ENCODE measurements at places on chromosomes 7 and 10.

DNA sequence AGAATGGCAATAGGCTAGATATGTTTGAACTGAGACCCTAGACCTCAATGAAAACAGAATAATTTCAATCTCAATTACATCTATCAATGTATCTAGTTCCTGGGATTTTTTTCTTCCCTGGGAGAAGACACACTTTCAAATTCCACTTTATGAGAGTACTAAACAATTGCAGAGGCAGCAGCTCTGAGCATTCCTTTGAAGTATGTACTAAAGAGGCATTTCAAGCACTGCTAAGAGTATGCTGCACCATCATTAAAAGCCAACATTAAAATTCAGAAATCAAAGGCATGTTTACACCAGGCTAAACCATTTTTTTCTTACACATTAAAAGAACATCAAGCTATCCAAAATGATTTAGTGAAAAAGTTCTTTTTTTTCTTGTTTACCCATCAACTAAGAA lies 297.9 kb upstream of the CACNA2D1 start:
- no peak for DNase-seq

DNA sequence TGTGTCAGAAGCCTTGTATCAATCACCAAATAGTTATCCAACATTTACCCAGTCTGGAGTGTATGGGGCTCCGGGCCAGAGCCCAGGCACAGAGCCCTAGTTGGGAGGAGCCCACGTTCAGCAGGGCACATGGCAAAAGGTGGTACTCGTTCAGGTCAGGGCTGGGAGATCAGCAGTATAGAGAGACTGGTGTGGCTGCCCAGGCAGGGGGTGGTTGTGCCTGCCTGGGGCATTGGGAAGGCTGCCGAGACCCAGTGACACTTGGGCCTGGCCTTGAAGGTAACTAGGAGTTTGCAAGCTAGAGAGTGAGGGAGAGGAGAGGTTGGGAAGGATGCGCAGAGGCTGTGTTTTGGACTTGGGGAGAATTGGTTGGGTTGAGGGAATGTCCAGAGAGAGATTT lies 48.9 kb upstream of the IGFBP3 start:
- DNase-seq: no peak

DNA sequence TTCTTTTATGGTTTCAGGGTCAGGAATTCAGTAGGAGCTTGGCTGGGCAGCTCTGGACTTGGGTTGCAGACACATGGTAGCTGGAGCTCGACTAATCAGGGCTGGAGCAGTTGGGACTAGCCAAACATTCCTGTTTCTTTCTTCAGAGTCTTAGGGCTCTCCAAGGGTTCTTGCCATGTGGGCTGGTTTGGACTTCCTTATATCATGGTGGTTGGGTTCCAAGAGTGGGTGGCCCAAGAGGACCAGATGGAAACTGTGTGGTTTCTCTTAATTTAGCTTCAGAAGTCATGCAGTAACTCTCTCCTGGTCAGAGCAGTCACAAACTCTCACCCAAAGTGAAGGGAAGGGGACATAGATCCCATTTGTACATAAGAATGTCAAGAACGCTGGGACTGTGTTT lies 270.1 kb upstream of the FZD1 start:
- no peak for DNase-seq

- DNase-seq: no peak
Measured at GRCh38 chr7:16851829-16852228, 30.0 kb downstream of the AGR3 start.

DNA sequence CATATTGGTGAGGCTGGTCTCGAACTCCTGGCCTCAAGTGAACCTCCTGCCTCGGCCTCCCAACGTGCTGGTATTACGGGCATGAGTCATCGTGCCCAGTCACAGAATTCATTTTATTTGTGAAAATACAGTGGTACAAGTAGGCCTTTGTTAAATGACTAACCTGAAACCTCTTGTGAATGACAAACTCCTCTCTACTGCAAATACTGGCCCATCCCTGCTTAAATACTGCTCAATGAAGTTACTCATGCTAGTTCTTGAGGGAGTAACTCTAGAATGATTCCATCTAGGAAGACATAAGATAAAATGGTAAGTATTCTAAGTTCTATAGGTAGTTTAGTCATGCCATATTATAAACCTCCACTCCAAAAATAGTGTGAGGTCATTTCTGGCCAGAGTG lies 80.7 kb downstream of the UBE2H start:
- DNase-seq: no peak

- no peak for DNase-seq
Measured at GRCh38 chr7:50160206-50160605, 67.2 kb upstream of the ZPBP start.

GRCh38 chr7:31860925-31861324 lies 173.9 kb downstream of the PPP1R17 start:
- no peak for DNase-seq

DNA sequence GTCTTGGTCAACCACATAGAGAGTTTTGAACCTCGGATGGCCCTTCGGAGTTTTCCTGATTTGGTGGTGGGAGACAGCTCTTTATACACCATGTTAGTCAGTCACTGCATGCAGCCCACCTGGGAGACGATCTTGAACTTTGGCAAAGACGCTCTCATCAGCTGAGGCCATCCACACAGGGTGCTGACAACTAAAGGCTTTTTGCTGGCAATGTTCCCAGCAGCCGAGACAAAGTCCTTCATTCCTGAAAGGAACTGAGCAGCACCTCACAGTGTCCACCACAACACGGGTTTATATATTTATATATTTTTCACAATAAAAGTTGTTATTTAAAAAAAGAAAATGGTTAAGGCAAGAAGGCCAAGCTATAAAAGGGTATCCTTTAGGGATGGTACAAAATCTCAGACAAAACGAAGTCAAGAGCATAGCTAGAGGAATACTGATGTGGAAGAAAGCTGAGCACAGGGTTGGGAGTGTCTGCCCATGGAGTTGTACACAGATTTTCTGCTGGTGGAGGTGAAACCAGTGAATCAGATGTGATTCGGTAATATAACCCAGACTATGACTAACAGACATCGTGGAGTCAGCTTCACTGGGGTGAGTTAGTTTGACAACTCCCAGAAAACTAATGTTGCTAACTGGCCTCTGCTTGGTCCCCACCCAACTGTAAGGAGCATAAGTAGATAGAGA lies 27.4 kb upstream of the CAPZA2 start:
- no peak for DNase-seq

DNA sequence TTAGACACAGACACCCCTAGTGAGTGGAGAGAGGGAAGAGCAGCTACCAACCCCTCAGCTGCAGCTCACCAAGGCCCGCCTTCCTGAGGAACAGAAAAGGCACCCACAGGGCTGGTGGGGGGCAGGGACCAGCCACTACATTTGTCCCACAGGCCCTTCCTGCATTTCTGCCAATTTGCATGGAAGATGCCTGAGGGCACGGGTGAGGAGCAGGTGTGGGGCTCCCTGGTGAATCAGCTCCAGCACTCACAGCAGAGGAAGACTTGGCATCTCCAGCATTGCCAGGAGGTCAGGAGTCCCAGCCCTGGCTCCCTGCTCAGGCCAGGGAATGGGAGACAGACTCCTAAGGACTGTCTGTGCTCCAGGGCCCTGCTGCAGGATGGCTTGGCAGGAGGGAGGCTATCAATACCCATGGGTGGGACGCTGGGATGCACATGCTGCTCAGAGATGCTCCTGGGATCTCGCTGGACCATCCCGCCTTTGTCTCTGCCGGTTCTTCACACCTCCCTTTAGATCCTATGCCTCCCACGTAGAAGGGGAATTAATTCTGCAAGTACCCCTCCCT lies 109.7 kb downstream of the SLIT1 start:
- no peak for DNase-seq

GRCh38 chr10:111249925-111250324 lies 173.1 kb downstream of the ADRA2A start:
- no peak for DNase-seq

GRCh38 chr10:78623578-78624215 lies 445.1 kb upstream of the ZMIZ1 start:
- DNase-seq: no peak

GRCh38 chr10:89390476-89391225 lies 1.8 kb upstream of the IFIT1 start:
- DNase-seq: no peak

GRCh38 chr10:82068501-82068900 lies 193.5 kb downstream of the NRG3 start:
- DNase-seq: no peak

DNA sequence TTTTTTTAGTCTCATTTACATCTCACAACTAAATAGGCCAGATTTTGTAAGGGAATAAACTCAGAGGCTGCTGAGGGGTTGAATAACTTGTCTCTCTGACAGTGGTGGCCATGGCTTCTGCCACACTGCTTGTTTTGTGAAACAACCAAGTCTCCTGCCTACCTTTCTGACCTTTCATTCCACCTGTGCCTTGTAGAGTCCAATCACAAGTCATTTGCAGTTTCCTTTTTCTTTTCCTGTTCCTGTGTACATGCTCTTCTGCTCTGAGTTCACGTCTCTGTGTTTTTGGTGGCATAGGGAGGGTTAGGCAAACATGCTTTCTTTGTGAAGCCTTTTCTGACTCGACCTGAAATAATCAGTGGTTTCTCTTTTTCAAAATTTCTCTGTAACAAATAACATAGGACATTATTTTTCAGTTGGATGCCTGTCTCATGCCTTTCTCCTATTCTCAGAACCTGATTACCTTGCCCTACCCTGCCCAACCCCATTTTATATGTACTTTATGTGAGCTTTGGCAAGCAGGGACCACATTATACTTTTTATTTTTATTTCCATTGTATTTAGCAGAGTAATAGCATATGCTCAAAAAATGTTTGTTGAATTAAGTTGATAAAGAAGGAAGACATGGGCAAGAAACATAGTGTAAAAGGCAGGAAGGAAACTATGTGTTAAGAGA lies 81.7 kb downstream of the HDAC9 start:
- no peak for DNase-seq

DNA sequence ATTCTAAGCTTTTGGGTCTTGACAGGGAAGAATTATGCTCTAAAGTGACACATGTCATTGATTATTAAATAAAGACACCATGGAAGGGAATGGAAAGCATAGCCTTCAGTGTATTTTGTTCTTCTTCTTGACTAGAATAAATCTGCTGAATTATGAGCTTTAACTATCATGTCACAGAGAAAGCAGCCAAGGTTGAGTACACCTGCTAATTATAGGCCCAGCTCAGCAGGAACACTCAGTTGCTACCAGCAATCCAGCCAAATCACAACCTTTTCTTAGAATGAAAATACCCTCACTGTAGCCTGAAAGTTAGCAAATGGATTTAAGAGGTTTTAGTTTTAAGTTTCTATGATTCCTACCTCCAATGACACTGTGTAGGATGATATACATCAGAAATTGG lies 225.3 kb upstream of the RHOBTB1 start:
- DNase-seq: no peak

DNA sequence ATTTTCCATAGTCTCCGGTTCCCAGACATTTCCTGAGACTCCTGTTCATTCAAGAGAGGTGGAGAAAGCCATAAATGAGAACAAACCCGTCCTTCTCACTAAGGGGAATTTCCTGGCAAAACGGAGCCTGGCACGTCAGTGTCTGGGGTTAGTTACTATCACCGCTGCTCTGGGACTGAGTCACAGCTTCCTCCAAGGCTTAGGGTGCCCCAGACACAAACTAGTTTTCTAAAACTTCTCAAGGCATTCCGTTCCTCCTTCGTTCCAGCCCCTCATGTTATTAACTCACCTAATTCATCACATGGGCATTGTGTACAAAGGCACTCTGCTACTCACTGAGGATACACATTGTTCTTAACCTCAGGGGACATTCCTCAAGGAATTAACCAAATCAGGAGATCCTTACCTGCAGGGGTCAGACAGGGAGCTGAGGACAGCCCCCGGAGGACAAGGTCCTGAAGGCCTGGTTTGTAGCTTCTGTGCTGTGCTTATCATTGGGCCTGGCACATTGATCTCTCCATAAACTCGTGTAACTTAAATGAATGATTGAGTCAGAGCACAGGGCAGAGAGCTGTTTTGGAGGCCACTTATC lies 103.0 kb upstream of the KLF6 start:
- no peak for DNase-seq

GRCh38 chr7:25788371-25788770 lies 363.6 kb upstream of the NFE2L3 start:
- DNase-seq: no peak

DNA sequence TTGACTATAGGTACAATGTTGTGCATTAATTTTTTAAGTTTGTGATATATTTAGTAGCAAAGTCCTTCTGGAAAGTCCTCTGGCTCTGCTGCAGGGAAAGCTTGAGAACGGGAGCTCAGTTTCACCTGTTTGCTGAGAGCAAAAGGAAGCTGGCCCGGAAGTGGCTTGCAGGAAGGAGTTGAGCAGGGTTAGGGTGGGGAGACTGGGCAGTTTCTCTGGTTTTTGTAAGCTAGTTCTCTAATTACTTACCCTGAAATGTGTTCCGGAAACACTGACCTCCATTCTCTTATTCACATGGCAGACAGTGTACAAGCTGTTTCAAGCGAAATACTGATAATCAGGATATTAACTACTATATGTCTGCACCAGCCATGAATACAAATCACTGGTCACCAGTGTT lies 22.3 kb downstream of the MAP3K8 start:
- no peak for DNase-seq

DNA sequence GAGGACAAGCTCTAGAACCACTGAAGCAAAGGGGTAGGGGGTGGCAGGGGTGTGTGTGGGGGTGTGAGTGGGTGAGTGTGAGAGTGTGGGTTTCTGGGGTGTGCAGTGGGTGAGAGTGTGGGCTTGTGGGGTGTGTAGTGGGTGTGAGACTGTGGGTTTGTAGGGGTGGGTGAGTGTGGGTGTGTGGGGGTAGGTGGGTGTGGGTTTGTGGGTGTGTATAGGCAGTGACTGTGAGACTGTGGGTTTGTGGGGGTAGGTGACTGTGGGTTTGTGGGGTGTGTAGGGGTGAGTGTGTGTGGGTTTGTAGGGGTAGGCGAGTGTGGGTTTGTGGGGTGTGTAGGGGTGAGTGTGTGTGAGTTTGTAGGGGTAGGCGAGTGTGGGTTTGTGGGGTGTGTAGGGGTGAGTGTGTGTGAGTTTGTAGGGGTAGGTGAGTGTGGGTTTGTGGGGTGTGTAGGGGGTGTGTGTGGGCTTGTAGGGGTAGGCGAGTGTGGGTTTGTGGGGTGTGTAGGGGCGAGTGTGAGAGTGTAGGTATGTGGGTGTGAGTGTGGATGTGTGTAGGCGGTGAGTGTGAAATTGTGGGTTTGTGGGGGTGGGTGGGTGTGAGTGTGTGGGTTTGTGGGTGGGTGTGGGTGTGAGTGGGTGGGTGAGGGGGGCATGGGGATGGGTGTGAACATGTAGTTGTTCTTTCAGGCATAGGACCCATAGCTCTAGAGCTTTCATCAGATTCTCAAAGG lies 8.8 kb downstream of the NOS3 start:
- no peak for DNase-seq

GRCh38 chr10:122221958-122222357 lies 49.1 kb upstream of the BTBD16 start:
- no peak for DNase-seq

DNA sequence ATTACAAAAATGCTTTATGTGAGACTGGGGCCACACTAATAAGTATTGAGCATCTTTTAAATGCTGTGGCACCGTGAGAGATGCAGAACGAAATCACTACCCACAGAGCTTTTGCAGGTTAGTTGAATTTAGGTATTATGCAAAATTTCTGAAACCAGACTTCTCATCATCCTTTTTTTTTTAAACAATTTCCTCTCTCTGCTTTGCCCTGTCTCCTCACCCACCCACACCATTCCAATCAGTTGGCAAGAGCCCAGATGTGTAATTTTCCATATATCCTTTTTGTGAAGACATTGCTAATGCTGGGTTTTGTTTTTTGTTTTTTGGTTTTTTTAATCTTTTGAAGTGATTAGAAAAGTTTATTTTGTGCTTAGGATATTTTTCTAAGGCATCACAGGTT lies 1.1 kb downstream of the YAE1 start:
- no peak for DNase-seq
